NCI-H1417 (cell line): ENCODE measurements at places on chromosomes 12 and 14.

DNA sequence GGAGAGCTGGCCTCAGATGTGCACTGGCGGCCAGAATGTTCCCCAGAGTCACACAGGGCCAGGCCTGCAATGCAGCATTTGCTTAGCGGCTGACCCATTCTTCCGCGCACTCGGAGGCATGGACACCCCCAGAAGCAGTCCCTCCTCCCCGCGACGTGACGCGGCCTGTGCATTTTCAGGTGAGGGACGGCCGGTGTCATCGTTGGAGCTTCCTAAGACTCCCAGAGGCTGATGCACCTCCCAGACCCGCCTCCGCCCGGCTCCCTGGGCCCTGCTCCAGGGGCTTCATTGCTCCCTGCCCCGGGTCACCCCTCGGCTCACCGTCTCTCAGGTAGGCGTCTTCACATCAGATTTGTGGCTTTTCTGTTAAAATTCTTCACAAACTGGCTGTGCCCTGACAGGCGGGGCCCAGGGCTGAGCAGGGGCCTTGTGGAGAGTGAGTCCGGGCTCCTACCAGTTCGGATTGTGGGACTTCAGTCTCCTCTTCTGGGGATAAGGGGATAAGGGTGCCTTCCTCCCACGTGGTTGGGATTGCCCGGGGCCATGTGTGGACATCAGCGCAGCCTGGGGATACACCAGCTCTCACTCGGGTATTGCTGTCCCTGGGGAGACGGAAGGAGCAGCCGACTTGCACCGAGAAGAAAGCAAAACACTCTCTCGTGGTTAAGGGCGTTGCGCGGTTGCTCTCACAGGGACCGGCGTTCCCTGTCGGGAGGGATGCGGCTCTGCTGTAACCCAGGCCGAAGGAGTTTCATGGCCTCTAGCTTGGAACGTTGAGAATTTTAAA is 249.1 kb downstream of the ADGRD1 start:
- DNase-seq: no peak

DNA sequence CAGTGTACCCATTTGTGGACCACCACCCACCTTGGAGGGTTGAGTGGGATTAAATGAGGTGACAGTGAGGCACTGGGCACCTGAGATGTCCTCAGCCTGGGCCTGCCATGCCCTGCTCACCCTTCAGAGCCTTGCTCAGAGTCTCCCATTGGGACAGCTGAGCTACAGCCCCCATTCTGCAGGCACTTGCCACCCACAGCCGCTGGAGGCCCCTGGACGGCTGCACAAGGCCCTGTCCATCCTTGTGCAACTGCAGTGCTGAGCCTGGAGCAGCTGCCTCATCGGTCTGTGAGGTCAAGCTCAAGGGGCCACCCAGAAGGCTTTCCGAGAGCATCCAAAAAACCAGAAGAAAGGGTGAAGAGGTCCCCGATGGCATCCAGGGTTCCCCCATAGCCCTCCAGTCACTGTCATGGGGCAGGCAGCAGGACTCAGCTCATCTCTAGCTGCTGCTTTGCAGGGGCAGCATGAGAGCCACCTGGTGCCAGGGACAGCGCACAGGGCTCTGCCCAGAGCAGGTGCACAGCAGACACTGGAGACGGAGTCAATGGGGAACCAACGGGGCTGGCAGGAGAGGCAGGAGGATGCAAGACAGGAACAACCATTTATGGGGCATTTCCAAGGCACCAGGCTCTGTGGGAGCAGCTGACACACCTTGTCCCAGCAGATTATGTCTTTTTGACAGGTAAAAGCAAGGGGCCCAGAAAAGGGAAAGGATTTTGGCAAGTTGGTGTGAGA is 84.6 kb downstream of the ARL6IP4 start:
- DNase-seq: peak; percentile 73

DNA sequence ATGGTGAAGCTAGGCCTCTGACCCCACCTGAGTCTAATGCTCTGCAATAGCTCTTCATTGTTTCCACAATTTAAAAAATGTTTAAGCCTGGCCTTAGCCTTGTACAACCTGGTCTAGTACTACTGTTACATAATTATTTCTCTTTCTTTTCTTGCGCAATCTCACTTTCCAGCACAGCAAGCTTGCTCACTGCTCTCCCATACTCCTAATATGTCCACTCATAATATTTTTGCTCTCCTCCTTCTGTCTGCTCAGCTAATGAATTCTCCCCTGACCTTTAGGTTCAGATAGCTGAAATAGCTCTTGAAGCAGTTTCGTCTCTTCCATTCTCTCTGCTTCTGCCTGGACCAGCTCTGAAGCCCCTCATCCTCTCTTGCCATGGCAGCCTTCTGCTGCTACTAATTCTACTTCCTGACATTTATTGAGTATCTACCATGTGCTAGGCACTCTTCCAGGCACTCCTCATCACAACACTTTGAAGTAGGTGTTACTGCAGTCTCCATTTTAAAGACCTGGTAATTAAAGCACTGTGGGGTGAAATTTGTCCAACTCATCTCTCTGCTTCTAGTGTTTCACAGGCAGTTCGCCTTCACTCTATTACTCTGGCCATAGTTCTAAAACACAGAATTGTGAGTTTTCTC is 2.8 kb upstream of the SLC48A1 start:
- no peak for DNase-seq

DNA sequence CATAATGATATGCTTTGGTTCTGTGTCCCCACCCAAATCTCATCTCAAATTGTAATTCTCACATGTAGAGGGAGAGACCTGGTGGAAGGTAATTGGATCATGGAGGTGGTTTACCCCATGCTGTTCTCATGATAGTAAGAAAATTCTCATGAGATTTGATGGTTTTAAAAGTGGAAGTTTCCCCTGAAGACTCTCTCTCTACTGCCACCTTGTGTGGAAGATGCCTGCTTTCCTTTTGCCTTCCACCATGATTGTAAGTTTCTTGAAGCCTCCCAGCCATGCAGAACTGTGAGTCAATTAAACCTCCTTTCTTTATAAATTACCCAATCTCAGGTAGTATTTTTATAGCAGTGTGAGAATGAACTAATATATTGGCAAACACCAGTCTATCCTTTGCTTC is 260.4 kb upstream of the PPFIA2 start:
- DNase-seq: no peak

DNA sequence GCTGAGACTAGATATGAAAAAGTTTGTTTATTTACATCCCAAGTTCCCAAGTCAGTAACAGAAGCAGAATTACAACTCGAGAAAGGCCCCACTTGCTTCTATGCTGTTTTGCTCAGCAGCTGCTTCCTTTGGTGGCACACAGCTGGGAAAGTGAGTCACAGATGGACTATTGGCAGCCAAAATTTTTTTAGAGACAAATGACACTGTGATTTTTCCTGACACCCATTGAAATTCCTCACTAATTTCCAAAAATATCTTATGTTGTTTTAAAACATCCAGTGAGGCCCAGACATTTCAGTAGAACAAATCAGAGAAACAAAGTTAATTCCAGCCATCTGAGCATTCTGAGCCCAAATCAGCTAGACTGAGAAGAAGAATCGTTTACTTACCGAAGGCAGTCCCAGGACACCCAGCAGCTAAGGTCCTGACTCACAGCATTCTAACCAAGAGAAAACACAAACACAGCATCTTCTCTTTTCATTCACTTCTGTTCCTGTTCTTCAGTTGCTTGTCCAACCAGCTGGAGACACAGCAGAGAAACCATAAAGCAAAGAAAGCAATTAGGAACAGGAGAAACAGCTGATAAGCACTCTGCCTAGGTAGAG is 188.3 kb downstream of the DAD1 start:
- DNase-seq: no peak

DNA sequence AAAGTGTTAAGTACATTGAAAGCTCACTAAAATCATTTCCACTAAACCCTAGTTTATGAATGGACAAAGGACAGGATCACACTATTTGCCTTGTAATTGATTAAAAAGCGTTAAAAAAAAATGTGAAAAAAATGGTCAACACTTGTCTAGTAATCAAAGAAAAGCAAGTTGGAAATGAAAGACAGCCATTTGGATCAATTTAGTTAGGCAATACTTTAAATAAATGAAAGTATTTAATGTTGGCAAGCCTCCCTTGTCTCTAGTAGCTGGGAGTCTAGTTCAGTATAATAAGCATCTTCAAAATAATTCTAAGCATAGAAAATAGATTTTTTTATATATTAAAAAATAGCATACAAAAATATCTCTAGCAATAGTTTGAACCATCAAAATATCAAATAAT is 14.2 kb upstream of the CNIH1 start:
- no peak for DNase-seq

- DNase-seq: no peak
These were observed 194.1 kb downstream of the NOVA1 start for GRCh38 chr14:26403760-26404159.

- peak; percentile 9 for DNase-seq
These were observed 15.3 kb downstream of the TNFRSF1A start for GRCh38 chr12:6326316-6327228.

DNA sequence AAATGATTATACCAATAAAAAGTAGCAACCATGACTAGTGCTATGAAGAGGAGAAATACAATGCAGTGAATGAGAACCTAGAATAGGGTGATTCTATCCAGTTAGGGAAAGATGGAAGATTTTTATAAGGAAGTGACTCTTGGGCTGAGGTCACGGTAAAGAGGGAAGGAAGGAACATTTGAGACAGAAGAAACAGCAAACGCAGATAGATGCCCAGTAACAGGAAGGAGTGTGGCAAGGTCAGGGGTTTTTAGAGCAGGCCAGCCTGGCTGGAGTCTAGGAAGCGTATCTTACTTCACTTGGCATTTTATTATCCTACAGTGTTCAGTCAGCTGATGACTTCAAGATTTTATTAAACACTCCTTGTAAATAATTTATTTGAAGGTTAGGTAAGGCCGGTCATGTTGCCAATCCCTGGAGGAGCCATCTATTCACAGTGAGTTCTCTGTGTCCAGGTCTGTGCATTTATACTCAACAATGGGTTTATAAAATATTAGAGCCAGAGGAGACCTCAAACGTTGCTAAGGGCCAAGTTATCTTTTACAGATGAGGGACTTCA is 170.6 kb downstream of the PRKCH start:
- DNase-seq: no peak

GRCh38 chr12:117189725-117190209 is 503 bp downstream of the FBXO21 start:
- DNase-seq: peak; percentile 77

GRCh38 chr12:10919809-10920208 is 9.2 kb upstream of the PRH2 start:
- peak; percentile 7 for DNase-seq

DNA sequence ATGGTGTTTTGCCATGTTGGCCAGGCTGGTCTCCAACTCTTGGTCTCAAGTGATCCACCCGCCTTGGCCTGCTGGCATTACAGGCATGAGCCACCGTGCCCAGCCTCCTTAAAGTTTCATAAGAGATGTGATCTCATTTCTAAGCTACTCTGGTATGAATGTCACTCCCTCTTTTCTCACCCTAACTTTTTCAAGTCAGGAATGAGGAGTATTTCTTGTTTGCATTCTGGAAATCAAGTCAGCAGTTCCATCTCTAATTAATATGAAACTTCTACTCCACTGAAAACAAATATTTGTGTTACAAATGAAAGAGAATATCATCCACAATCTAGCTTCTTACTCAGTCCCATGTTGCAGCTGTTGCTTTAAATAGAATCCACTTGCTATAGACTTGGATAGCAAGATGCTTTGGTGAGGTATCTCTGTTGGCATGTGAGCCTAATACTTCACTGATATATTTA is 61.3 kb downstream of the ARF6 start:
- DNase-seq: no peak

DNA sequence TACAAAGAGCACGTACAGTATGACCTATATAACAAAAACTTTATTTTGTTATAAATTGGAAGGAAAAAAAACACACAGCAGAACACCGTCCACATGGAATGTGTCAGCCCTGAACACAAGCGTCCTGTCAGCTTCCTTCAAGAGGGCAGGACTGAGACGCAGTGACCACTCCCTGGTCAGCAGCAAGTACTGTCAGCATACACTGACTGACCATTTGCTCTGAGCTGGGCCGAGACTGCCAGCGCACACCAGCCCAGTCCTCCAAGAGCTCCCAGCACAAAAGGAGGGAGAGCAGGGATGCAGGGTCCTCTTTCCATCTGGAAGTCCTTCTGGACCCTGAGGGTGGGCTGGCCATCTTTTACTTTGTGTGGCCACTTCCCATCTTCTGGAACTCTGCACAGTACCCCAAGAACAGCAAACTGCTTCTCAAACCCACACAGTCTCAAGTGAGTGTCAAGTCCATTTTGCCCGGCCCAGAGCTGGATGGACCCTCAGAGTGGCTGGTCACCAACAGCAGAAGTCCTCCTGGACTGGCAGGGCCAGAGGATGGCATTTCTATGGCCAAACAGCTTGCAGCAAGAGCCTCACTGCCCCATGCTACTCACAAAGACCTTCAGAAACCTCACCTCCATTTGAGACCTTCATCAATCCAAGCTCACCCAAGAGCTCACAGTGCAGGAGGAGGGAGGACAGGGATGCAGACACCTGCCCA is 11.7 kb downstream of the CCDC88C start:
- no peak for DNase-seq

DNA sequence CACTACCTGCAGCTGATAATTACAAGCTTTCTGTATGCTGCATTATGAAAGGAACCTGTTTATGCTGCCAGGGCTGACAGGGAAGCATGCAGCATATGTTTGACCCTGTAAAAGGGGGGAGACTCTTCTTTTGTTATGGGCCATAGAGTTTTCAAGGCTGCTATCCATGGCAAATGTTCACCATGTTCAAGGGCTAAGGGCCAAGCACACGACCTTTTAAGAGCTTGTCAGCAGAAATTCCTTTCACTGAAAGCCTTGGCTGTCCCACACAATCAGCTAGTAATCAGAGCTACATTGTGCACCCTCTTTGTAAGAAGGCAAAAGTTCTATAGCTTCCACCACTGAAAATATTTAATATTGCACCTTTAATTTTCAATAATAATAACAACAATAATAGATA is 74.2 kb upstream of the MBIP start:
- no peak for DNase-seq

GRCh38 chr12:119692997-119693396 is 25.1 kb downstream of the PRKAB1 start:
- DNase-seq: no peak

DNA sequence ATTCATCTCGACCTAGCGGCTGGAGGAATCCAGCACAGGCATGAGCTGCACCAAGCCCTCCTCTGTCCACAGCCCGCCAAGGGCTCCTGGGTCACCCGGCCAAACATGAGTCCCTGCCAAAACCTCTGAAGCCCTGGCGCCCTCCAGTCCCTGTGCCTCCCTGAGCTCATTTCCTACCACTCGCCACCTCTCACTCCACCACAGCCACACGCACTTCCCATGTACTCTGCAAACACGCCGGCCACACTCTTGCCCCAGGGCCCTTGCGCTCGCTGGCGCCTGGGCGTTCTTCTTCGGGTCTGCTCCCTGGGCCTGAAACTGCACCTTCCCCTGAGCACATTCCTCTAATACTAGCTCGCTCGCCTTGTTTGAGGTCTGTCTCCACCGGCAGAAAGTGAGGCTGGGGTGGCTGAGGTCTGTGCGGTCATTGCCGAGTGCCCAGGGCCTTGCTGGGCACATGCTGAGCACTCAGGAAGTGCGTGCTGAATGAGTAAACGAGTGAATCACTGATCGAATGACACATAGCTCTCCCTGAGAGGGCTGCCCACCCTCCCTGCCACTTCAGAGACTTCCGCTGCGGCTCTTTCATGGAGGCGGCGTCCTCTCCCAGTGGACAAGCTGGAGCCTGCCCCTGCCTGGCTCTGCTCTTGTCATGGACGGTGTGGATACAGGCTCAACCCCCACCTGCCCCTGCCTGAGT is 33.7 kb upstream of the DLK1 start:
- DNase-seq: peak; percentile 82

- DNase-seq: no peak
These were observed 50.3 kb downstream of the HECTD4 start for GRCh38 chr12:112331886-112332285.

- DNase-seq: no peak
These were observed 193.5 kb upstream of the EEA1 start for GRCh38 chr12:93122569-93123091.

- DNase-seq: no peak
These were observed 1.2 kb downstream of the ALDH1L2 start for GRCh38 chr12:105083031-105083430.
